MCF 10A (cell line): ENCODE measurements at places on chromosomes 7 and 10.

DNA sequence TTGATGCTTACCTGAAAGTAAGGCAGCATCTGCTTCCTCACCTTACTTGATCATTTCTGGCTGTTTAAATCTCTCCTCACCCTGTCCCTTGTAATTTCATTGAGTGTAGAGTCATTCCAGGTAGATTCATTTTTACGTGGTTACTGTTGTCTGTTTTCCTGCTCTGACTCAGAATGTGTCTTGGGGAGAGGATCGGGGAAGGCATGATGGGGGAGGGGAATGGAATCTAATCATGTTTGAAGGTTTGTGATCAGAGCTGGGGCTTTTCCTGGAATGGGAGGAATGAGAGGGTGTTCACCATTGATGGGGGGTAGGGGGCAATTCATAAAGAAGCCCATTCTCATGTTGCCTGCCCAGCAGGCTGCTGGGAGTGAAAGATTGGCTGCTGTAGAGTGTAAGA, 18.7 kb downstream of the SEC24C start:
- peak overlapping the region; percentile 8 for H3K27ac ChIP-seq
- H3K4me1 ChIP-seq: peaks cover 23% of the 10 kb centered on the region
- H3K27me3 ChIP-seq: no peaks in the 10 kb centered on the region
- H3K4me3 ChIP-seq: peak overlapping the region; percentile 3
- peak; percentile 36 for DNase-seq

DNA sequence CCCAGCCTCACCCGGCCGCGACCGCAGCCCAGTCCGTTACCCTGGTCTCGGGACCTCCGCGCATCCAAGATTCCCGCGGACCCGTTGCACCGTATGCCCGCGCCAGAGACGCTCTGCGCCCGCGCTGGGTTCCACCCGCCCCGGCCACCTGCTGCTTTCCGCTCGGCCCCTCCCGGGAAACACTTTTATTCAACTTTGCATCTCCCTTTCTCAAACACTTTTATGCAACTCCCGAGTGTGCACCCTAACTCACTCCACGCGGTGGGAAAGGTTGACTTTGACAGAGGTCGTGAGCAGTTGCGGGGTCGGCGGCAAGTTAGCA, at the start of gene ODAD2:
Gene ODAD2 (minus strand): TSS at position 126 of the 322 bp plus-strand sequence. CDS start 3,937 bp downstream, outside the sequence.
- H3K4me3 ChIP-seq: peak within 1 kb of the TSS; percentile 79
- H3K27me3 ChIP-seq: no peaks in the 10 kb centered on the region
- peak within 1 kb of the TSS; percentile 75 for H3K27ac ChIP-seq
- H3K36me3 ChIP-seq: peaks cover 11% of the 10 kb centered on the region
- DNase-seq: no peak

- peak; percentile 84 for DNase-seq
- H3K27me3 ChIP-seq: no peaks in the 10 kb centered on the region
- H3K4me3 ChIP-seq: no peak overlapping the region
- no peak overlapping the region for H3K27ac ChIP-seq
These were observed 11.6 kb upstream of the FFAR4 start for GRCh38 chr10:93554760-93555432.

- no peaks in the 10 kb centered on the region for H3K27me3 ChIP-seq
- H3K36me3 ChIP-seq: no peaks in the 10 kb centered on the region
- no peak overlapping the region for H3K4me3 ChIP-seq
- no peak overlapping the region for H3K27ac ChIP-seq
- peaks cover 3% of the 10 kb centered on the region for H3K4me1 ChIP-seq
- DNase-seq: no peak
These were observed 201.8 kb upstream of the ZMIZ1 start for GRCh38 chr10:78866731-78867554.

GRCh38 chr10:8054494-8055407, at the start of gene GATA3:
TSS of gene GATA3 (plus strand) at chr10:8054688. CDS start at chr10:8055656, 968 bp downstream.
- H3K4me1 ChIP-seq: peaks cover 9% of the 10 kb centered on the region
- H3K36me3 ChIP-seq: peaks cover 27% of the 10 kb centered on the region
- H3K27me3 ChIP-seq: no peaks in the 10 kb centered on the region
- peak; percentile 83 for DNase-seq

DNA sequence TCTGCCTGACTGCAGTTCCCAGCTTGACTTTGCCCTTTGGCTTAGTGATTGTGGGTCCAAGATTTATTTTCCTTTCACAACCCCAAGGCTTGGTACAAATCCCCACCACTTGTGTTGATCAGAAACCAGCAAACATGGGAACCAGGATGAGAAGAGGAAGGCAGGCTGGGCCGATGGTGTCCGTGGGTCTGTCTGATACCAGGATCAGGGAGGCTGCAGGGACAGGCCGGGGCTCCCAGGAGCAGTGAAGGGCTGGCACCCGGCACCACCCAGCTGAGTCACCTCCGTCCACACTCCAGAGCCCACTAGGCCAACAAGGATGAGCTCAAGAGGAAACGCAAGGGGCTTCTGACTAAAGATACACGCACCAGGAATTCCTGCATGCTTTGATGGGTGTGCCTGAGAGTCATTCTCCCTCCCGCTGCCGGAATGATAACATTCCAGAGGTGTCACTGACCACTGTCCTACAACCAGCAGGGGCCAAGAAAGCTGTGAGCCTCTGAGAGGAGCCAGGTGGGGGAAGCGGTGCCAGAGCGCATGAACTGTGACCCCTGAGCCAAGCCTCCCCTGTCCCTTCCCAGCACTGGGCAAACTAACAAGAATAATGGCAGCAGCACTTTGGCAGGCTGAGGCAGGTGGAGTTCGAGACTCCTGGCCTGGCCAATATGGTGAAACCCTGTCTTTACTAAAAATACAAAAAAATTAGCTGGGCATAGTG, 29.2 kb upstream of the PROSER2 start:
- no peaks in the 10 kb centered on the region for H3K27me3 ChIP-seq
- peak; percentile 55 for DNase-seq
- H3K36me3 ChIP-seq: no peaks in the 10 kb centered on the region
- H3K4me3 ChIP-seq: no peak overlapping the region
- H3K27ac ChIP-seq: peak overlapping the region; percentile 21
